Lung (tissue), 17 donors: ENCODE measurements at places on chromosomes 5 and 9. TPM values are rescaled to one million over a fixed set of nuclear protein-coding genes. Genes with fewer than 3 reads are reported as not detected.

DNA sequence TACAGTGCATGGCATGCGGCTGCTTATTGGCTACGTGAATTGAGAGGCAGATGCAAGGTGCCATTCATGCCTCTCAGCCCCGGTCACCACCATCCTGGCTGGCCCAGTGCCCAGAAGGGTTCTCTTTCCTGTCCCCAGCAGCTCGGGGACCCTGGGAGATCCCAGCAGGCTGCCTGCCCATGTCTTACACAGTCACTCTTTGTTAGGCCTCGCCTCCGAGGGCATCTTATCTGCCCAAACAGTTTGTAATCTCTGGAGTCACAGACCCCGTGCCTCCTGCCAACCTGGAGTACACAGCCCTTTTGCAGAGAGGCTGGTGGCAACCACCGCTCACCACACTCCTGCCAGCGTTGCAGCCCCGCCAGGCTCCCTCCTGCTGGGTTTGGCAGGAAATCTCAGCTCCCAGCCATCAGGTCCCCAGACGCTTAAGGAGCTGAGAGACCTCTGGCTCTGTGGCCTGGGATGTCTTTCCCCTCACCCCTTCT, 7.0 kb upstream of the AK1 start:
- DNase-seq = peak; percentile 45

GRCh38 chr9:134863941-134864820, 16.4 kb upstream of the FCN2 start:
- peak; percentile 39 for DNase-seq

DNA sequence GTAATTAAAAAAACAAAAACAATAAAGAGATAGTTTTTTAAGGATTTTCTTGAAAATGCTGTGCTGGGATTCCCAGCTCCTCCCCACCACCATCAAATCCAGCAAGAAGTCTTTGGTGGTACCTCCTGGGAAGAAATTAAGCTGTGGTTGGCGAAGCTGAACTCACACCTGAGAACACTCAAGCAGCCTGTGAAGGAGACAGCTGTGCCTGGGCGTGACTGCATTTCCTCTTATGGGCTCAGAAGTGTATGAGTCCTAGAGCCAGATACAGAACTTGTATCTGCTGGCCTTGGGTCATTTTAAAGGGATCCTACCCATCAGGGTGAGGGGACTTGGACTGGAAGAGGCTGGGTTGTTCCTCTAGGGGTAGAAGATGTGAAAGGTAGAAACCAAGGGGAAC, 561.2 kb upstream of the SGCD start:
- no peak for DNase-seq

DNA sequence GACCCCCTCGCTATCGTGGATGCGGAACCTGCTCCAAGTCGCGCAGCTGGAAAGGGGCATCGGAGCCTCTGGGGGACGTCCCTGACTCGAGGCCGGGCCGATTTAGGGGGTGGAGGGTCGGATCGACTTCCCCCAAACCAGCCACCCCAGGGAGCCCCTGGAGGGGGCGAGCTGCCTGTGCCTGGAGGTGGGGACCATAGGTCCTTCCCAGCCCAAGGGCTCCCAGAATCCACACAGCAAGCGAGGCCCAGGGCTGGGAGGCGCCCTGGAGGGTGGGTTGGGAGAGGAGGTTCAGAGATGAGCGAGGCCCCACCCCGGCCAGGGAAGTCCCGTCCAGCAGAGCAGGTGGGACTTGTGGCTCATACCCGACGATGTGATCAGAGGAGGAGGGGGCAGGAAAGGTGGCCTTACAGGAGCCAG, 147.6 kb downstream of the GAPVD1 start:
- DNase-seq = no peak

The TICAM2 gene
- total RNA-seq = 1.5 TPM

The PCDHGC4 gene
- total RNA-seq = 8.7 TPM

- DNase-seq = peak; percentile 66
These were observed 40.8 kb upstream of the ARRDC3 start for GRCh38 chr5:91423871-91424270.

The SLC34A3 gene
- total RNA-seq = not detected

The FOXD4L4 gene
- not detected for total RNA-seq

The NEUROG1 gene
- total RNA-seq = not detected

DNA sequence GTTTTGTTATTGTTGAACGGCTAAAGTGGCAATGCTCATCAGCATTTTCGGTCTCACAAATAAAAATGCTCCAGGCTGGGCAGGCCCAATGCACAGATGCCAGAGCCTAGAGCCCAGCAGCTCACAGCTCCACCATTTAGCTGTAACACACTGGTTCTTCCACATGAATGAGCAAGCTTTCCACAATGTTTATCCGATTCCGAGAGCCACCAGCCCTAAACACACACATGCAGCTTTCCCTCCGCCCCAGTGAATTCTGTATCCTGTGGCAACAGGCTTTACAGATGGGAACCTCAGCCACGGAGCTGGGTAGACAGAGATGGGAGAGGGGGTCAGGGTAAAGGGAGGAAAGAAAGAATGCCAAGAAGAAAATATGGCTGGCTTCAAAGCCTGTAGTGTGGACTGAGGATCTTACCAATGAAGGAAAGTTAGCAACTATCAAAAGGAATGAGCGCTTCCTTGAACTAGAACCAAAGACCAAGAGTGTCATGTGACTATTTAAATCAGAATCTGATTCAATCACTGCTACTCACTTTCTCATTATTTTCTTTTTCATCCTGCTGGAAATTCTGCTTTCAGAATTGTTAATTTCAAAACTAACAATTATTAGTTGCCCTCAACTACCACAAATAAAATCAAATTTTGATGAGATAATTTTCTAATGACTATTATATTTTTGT, 77.1 kb downstream of the MRPS27 start:
- DNase-seq = no peak

- no peak for DNase-seq
These were observed 29.7 kb upstream of the BARX1 start for GRCh38 chr9:93984860-93985259.

DNA sequence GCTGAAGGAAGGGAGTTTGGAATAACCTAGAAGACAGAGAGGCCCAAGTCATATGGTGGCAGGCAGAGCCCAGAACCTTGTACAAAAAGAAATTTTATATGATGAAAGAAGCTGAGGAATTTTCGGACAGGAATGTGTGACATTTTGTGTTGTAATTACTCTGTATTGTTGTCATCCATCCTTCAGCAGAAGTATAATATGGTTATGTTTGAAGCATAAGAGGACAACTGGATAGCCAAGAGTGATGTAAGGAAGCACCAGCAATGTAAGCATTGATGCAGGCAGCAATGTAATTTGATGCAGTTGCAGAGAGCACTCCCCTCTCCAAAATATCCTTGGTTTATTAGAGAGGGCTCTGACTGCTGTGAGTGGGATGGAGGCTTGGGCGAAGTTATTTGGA, 19.1 kb upstream of the SNX2 start:
- DNase-seq = no peak

- DNase-seq = no peak
These were observed 23.1 kb upstream of the NSMF start for GRCh38 chr9:137482094-137482781.

The PHF24 gene
- total RNA-seq = 1.0 TPM

DNA sequence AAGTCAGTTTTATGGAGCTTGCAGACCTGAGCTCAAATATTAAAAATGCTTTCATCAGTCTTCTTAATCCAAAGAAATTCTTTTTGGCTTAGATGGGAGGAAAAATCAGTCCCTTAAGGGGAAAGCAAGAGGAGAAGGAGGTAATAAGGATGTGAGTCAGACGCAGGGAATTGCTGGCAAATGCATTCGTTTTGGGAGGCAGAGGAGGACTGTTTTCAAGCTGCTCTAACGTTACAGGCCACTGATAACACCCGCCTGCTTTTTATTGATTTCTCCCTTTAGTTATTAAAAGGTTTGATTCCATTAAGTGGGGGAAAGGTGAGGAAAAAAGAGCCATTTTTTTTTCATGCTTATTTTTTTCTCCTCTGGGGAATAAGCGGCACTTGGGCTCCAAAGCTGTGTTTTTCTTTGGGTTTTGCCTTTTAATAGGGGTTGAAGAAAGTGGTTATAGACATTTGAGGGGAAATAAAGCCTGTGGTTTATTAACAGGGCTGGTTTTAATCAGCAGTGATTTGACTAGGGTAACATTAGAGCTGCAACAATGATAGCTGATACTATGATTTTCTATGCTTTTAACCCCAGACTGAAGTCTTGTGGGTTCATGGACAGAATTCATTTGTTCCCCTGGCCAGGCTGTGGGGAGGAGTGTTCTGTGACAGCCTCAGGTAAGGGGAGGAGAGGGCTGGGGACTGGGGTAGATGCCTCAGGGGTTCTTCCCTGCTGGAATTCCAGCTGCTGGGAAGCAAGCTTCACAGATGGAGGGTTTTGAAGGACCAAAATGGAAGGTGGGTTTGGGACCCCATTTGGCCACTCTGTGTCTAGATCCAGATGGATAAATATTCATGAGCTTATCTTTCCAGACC, 225.2 kb downstream of the GAS1 start:
- DNase-seq = no peak

The SLCO6A1 gene
- total RNA-seq = not detected

- peak; percentile 96 for DNase-seq
These were observed 30.2 kb downstream of the GOLGA2 start for GRCh38 chr9:128245421-128246151.
